Stimulated activated CD4-positive, alpha-beta T cell treated with anti-CD3 and anti-CD28 coated beads, Interleukin-1b, Interleukin-23, amount 100 ng/mL, for 1 hour (primary cell): ENCODE measurements at places on chromosomes 5 and 9.

DNA sequence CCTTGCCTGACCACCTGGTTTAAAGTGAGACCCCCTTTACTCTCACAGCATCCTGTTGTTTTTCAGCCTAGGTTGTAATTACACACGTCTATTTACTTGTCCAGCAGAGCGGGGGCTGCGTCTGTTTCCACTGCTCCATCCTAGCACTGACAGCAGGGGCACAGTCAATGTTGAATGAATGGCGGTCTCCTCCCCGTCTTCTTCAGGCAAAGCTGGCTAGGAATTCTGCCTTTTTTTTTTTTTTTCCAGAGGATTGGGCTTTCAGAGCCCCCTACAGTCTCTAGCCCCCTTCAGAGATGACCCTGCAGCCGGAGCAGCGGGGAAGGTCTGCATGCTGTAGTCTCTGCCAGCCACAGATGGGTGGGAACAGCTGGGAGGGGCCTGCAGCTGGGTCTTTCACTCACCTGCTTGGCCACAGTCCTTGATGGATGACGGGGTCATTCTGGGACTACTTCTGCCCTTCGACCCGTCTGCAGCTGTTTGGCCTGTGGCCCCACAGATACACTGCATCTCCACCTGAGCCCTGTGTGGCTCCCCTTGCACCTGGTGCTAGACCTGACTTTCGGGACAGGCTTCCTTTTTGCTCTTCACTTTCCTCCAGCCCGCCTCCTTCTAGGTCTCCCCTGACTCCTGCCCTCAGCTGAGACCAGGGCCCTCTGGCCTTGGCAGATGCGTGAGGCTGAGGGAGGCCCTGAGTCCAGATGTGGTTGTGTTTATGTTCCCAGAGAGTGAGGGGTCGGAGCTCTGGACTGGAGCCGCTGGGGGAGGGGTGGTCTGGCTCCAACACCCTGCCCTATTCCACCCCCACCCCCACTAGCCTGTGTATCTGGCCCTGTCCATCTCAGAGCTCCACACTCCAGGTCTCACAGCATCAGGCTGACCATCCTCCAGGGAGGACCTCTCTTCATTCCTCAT is 8.0 kb downstream of the PITX1 start:
- DNase-seq = no peak

DNA sequence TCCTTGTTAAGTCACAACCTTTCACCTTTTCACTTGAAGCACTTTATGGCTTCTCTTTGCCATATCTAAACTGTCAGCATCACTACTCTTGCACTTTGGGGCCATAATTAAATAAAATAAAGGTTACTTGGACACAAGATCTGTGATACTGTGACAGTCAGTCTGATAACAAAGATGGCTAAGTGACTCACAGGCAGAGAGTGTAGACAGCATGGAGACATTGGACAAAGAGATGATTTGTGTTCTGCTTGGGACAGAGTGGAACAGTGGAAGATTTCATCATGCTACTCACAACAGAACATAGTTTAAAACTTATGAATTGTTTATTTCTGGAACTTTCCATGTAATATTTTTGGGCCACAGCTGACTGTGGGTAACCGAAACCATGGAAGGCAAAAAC is 81.7 kb upstream of the SMC5 start:
- no peak for DNase-seq

- DNase-seq = no peak
Measured at GRCh38 chr5:127425037-127425436, 92.4 kb upstream of the PRRC1 start.

DNA sequence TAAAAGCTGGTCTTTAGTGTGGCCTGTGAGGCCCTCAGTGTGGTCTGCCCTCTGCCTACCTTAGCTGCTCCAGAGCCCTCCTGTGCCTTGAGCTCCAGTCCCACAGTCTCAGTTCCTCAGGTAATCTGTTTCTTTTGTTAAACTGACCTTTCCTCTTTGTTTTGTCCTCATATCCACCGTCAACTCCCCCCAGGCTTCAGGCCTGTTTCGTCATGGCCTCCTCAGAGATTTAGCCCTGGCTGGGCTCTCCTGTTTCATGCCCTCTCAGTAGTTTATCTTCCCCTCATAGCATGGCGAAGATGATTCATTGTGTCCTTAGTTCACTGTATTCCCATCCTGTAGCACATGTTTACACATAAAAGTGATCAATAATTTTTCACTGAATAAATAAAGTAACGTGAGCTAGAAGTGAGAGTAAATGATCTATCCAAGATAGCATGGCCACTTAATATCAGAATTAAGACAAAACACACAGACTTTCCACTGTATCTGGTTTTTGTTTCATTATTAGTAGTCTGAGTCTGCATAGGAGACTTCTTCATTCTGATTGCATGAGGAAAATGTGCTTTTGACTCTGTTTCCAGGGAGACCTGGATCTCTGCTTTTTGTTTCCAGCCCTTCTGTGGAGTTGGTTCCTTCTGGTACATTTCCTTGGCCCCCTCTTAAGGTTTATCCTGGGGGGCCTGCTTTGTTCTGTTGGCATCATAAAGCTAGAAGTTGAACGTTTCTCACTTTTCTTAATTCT is 70.5 kb downstream of the SNX24 start:
- DNase-seq = no peak

DNA sequence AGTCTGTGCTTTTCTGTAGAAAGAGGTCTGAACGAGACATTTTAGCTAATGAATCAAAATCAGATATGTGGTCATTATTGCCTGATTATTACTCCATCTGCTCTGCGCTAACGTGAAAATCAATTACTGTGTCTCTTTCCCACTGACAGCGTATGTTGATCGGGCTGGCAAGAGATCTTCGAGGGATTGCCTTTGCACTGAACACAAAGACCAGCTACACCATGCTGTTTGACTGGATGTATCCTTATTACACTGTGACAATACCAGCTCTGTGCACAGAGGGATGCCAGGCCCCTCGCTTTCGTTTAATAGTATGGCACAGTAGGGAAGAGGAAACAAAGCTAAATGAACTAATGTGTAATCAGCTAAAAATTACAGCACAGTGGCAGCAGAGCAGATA is 103.7 kb upstream of the TLX3 start:
- DNase-seq = no peak

DNA sequence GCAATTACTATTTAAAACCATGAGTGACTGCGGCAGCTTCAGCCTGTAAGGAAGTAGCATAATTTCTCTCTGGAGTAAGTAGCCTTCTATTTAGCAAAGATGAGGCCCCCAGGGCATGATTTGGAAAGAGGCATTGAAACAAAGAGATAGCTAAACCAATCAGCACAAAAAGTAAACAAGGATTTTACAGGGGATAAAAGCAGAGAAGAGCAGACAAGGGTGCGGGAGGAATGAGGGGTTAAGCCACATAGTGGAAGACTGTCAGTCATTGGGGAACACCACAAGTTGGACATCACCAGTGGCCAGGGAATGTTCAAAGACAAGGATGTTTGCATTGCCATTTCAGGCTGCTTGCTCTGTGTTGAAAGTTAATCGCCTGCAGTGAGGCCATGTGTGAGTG is 24.0 kb upstream of the C5orf63 start:
- DNase-seq = no peak

GRCh38 chr9:113929634-113930389 is 53.7 kb downstream of the ZNF618 start:
- DNase-seq = no peak

DNA sequence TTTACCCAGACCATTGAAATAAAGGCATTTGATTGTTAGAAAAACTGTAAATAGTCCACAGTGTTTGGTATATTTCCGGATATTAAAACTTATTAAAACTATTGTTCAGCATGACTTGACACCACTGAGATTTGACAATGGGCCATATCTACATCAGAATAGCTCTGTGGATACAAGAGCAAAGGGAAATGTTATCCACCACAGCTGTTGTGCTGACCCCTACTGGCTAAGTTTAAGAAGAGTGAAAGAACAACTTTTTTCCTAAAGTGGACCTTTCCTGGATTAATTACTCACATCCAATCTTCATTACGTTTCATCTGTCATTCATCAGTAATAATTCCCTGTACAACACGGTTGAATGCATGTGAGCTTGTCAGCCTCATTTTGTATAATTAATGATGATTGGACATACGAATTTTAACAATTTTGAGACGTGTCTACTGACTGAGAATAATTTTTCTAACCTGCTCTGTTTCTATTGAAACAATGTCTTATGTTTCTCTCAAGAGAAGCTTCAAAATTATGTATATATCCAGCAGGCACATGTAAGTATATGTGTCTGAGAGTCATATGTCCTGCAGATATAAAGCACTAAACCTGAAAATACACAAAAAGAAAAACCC is 1952.6 kb downstream of the MAT2B start:
- no peak for DNase-seq

- no peak for DNase-seq
Measured at GRCh38 chr5:79992891-79993657, 2.0 kb upstream of the MTX3 start.

- DNase-seq = no peak
Measured at GRCh38 chr5:10584714-10585517, 21.0 kb downstream of the ANKRD33B start.

DNA sequence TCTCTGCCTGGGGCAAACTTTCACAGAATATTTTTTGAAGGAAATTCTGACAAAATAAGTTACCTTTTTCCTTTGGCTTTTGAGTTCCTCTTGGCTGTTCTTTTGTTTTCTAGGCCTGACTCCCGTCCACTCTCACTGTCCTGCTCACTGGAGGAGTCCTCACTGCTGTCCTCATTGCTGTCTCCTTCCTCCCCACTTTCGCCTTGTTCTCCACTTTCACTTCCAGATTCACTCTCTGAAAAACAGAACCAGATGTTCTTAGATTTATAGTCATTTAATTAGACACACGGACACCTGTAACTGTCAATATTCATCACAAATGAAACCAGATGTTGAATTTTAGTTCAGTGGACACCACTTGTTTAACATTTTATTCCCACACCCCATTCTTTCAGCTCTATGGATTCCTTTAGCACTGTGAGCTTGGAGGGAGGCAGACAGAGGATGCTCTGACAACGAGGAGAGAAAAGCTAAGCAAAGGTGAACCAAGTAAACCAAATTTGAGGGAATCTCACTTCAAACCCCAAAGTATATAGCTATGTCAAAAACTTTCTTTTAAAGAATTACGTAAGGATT is 180.7 kb downstream of the AP3B1 start:
- no peak for DNase-seq

GRCh38 chr5:94745786-94746730 is 127.6 kb downstream of the SLF1 start:
- DNase-seq = no peak

GRCh38 chr5:83752700-83753099 is 32.0 kb upstream of the HAPLN1 start:
- DNase-seq = no peak

DNA sequence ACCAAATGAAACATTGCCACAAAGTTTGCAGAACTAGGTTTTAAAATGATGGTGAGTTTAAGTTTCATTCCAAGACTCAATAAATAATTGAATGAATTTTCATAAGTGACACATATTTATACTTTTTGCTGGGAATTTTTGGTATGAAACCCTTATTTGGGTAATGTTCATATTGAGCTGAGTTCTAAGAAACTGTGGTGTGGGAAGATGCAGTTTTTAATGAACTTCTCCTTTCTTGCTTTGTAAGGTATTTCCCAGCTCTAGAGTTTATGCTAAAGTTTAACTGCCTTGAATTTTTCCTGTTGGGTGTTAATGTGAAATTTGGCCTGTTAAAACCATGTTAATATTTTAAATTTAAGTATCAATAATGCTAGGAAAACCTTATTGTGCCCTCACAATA is 15.1 kb downstream of the RABGAP1 start:
- no peak for DNase-seq

GRCh38 chr9:35908504-35909125 is 675 bp upstream of the SPAAR start:
- DNase-seq = no peak

DNA sequence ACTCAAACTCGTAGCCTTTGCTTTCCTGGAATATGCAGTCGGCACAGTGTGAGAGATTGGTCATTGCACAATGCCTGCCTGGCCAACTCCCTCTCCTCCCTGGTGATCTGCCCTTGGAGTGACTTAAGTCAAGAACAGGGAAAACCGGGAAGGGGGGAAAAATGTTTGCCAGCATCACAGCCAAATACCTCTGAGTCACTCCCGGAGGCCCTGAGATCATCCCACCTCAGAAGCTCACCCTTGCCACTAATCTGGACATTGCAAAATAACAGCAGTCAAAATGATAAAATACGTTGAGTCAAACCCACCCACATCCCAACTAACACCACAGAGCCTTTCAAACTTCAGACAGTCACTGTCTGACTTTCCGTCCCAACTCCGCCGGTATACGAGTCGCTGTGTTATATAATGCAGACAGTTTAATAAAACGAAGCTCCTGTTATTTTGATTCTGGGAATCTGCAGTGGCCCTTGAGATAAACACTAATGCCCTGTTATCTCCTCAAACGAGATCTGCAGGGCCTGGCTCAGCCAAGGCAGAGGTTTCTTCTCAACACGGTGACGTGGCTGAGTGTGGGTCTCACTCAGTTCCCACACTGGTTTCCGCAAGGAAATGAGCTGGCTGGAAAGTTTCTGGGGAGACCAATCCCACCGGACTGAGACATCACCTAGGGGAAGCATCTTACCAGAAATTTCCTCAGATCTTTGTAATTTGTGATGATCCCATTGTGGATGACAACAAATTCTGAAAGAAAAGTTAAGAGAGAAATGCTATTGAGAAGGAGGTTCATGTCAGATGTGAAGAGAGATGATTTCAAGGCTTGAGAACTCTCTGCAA is 22.1 kb downstream of the GFPT2 start:
- no peak for DNase-seq

DNA sequence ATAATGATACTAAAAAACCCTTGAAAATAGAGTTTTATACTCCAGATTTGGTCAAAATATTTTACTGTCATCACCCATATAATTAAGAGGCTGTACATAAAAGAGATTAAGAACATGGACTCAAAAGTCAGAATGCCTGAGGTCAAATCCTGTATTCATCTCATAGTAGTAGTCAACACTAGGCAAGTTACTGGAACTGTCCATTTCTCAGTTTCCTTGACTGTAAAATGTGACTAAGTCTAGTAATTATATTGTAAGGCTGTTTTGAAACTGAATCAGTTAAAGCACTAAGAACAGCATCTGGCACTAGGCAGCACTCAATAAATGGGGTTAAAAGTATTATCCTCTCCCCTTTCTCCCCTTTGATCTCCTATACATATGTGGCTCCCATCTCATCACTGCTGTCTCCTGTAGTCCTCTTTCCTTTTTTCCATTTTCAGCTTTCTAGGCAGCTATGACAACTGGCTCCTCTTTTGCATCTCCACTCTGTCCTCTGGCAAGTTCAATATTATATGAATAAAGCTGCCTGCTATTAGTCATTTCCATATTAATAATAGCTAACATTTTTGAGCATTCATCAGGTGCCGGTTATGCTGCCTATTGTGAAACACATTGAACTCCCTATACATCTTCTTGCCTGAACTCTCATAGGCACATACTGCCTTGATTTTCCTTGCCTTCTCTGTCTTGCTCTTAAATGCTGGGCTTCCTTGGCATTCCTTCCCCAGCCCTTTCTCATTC is 185.8 kb upstream of the NREP start:
- DNase-seq = no peak

- no peak for DNase-seq
Measured at GRCh38 chr5:76145945-76146344, 62.8 kb downstream of the SV2C start.

- DNase-seq = no peak
Measured at GRCh38 chr5:140240987-140241706, 61.8 kb downstream of the PFDN1 start.

- no peak for DNase-seq
Measured at GRCh38 chr9:131387394-131387793, 6.5 kb upstream of the PRRC2B start.
